Amygdala (tissue), 56 donors: ENCODE measurements at places on chromosomes 2 and 18.

- no peak for DNase-seq
Measured at GRCh38 chr2:120526047-120526562, 180.2 kb downstream of the INHBB start.

DNA sequence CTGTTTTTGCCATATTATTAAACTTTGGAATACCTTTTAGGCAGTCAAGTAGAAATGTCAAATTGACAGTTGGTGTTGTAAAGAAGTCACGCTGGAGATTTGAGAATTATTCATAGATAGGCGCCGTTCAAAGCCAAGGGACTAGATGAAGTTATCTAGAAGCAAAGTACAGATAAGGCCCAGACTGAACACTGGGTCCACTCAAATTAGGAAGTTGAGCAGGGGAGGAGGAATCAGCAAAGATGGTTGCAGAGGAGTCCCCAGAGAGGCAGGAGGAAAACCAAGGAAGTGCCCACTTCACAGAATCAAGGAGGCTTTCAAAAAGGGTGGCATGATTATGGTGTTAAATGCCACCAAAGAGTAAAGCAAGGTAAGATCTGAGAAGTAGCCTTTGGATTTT lies 9.6 kb upstream of the ALS2 start:
- DNase-seq: no peak

DNA sequence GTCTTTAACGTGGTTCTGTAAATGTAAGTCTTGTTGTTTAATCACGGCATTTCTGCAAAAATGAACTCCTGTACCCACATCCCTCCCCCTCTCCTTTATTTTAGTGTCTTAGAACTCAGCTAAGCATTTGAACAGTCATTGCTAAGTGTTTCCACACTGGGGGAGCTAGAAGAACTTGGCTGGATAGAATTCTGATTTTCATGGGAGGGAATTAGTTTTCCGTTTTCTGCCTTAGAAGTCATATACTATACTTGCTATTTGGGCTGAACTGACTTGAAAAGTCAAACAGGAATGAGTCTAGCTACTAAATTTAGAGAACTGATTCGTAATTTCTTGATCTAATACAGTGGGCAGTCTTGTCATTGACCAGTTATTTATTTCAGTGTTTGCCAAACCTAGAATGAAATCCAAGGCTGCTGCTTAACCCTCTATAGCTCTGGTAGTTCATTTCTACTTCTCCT lies 61.1 kb downstream of the FMNL2 start:
- no peak for DNase-seq

DNA sequence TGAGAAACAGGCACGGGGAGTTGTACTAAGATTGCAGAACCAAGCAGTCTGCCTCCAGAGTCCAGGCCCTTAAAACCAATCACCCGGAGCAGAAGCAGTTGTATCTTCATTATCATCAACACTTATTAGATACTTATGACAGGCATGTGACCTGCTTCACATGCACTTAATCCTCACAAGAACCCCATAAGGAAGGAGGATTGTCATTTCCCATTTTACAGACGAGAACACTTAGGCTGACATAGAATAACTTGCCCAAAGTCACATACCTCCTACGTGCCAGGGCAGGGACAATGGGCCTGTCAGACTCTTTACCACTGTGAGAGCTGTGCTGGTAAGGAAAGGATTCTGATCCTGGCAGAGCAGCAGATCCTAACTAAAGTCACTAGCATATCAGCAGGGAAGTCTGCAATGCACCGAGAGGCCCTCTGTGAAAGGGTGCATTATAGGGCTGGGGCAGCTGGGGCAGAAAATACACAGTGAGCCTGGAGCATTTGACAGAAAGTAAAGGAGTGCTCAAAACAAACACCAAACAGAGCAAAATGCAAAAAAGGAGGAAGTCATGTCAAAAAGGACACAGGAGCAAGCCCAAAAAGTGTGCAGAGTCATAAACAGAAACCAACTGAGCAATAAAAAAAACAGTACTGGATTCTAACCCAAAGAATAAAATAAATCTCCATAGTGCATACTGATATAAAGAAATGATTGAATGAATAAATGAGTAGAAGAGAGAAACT lies 55.9 kb upstream of the SP3 start:
- no peak for DNase-seq

GRCh38 chr2:140481136-140481535 lies 1649.7 kb downstream of the LRP1B start:
- DNase-seq: no peak

GRCh38 chr2:68282811-68283418 lies 30.6 kb upstream of the PPP3R1 start:
- no peak for DNase-seq

DNA sequence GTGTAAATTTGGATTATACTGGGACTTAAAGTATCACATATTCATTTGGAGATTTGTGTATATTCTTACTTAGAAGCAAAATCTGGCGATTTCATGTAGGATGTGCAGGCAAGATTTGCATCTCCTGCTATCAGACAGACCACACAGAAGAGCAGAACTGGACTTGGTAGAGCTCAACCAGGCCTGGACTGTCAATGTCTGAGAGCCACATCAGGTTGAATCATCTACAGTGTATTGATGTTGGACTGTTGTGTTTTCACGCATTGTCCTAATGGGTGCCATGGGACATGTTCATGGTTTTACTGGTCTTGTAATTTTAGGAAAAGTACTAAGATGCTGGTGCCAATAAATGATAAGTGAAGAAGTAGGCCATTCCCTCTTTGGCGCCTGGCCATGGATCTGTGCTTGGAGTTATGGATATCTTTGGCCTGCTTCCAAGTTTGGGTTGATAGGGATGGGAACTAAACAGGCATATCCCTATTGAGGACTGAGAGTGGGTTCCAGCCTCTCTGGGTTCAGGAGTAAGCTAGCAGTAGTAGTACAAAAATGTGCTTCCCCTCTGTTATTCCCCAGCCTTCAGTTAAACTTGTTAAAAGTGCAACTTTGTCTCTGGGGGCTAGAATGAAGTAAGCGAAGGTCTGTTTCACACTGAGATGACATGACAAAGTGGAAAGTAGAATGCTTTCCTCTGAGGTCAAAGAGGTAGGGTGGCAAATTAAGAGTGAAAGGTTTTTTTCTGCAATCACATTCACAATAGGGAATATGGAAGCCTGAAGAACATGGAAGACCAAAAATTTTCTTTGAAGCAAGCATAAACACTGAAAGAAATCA lies 49.2 kb upstream of the NEMP2 start:
- no peak for DNase-seq

DNA sequence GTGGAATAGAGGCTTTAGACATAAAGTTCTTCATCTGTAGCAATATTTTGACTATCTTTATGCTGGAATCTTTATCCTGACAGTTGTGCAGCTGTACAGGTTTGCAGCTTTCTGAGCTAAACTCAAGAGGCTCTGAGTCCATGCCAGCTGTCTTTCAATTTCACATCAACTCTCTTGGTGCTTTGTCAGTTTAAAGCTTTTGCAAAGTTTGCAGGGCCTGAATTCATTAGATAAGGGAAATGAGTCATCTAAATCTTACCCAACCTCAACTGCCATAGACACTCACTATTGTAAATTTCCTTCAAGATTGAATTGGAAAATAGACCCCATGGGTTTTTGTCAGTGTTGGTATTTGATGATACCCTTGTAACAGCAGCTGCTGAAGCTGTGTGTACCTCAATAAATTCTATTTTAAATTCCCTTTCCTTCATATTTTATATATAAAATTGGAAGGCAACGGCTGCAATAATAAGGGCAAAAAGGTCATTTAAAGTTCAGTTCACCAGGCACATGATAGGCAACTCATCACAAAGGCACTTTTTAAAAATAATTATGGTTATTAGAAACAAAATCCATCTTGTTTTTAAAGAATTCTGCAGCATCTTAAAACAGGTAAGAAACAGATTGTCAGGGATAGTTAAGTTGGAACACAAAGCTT lies 169.9 kb upstream of the SLC39A10 start:
- no peak for DNase-seq

- DNase-seq: no peak
Measured at GRCh38 chr18:36403896-36404820, 106.6 kb downstream of the FHOD3 start.

- no peak for DNase-seq
Measured at GRCh38 chr2:134287323-134287722, 33.5 kb downstream of the MGAT5 start.

- peak; percentile 1 for DNase-seq
Measured at GRCh38 chr2:202831242-202832220, 40.0 kb downstream of the ICA1L start.

DNA sequence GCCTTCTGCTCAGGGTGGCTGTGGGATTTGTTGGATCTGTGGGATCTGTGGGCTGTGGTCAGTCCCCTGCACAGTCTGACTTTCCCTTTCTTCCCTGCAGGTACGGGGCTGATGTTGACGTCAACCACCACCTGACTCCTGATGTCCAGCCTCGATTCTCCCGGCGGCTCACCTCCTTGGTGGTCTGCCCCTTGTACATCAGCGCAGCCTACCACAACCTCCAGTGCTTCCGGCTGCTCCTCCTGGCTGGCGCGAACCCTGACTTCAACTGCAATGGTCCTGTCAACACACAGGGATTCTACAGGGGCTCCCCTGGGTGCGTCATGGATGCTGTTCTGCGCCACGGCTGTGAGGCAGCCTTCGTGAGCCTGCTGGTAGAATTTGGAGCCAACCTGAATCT lies 17.5 kb downstream of the ASB1 start:
- DNase-seq: no peak

DNA sequence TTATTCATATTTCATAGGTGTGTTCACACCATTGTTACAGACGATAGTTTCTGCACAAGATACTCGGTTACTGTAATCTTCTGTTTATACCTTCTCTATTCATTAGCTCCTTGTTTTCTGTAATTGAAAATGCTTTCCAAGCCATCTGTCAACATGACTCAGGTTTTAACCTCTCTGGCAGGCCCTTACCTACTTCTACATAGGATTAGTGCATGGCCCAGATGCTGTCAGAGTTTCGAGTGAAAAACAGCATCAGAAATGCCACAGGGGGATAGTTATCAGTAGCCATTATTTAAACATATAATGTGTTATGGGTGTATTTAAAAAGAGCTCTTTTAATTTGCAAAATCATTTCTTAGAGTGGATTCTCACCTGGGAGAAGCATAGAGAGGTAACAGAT lies 596.4 kb downstream of the FBXO15 start:
- no peak for DNase-seq
